Activated CD4-positive, alpha-beta T cell treated with anti-CD3 and anti-CD28 coated beads, Interleukin-2, amount 50 U/mL, for 4 hours (primary cell): ENCODE measurements at places on chromosomes 6 and 20.

- no peak for DNase-seq
These were observed 174.1 kb downstream of the PKHD1 start for GRCh38 chr6:51913265-51913664.

GRCh38 chr6:137237413-137238170, 18.4 kb upstream of the IFNGR1 start:
- DNase-seq: no peak

DNA sequence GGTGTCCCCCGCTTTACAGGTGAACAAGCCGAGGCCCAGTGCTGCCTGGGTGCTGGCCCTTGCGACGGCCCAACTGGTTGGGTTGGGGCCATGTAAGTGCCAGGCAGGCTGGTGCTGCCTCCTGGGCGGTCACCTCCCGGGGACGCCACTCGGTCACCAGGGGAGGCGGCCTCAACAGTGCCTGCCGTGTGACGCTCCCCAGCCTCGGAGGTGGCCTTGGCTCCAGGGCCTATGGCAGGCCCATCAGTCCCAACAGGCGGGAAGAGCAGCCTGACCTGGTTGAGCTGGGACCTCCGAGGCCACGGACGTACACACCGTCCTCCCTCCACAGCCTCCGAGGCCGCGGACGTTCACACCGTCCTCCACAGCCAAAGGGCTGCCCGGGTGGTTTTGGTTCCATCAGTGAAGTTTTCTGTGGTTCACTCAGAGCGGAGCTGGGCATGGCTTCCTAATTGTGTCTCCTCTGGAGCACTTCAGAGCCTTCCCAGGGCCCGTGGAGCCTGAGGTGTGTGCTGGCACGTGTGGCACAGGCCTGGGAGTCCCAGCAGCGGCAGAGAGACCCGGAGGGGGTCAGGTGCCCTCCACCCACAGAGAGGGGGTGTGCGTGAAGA, 19.3 kb upstream of the SLCO4A1 start:
- DNase-seq: no peak

DNA sequence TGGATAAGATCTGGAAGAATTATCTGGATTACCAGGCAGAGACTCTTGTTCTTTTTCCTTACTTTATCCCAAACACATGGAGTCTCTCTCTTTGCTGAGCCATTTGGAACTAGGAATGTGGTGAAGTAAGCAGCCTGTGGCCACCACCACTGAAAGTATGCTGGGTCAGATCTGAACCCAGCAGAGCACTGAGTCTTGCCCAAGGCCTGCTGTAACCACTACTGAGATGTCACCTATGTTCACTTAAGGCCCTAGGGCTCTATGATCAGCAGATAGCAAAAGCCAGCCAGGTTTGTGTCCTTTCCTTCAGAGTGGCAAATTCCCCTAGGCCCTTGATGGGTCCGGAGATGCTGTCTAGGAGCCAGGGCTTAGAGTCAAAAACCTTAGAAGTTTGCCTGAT, 103.3 kb upstream of the PLN start:
- no peak for DNase-seq

DNA sequence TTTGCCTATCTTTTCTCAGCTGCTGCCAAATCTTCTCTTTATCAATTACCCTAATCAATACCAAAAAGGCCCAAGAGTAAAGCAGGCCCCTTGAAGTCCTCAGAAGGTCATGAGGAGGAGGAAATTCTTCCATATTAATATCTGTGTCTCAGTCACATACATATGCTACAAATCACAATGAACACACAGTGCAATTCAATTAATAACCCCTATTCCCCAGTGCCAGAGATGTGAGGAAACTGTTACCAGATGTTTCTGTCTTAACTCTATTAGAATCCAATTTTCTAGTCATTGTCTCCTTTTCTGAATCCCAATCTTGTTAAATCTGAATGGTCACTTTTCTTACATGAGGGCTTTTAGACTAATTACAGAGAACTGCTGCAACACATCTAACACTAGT, 45.9 kb upstream of the SLC2A12 start:
- no peak for DNase-seq

DNA sequence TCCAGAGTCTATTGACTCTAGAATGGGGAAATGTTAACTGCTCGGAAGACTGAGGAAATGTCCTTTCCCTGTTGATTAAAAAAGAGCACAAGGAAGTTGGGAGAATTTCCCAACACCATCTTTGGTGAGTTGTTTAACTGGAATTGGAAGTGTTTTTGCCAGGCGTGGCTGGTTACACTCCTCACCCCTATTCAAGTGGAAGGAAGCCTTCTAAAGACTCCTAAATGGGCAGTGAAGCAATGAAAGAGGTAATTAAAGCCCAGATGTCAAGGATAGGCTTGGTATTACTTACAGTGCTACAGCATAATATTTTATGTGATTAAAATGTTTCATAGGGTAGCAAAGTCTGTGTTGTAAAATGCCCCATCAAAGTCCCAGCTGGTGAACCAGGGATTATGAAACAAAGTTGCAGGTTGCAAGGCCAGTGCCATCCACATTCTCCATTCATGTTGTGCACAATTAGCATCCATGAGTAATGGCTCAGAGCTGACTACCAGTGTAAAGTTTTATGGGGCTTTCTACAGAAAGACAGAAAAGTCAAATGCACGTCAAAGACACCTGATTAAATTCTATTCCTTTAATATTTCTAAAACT, 52.6 kb downstream of the BTBD3 start:
- DNase-seq: no peak

GRCh38 chr20:56582542-56582941, 46.6 kb upstream of the TFAP2C start:
- DNase-seq: no peak

DNA sequence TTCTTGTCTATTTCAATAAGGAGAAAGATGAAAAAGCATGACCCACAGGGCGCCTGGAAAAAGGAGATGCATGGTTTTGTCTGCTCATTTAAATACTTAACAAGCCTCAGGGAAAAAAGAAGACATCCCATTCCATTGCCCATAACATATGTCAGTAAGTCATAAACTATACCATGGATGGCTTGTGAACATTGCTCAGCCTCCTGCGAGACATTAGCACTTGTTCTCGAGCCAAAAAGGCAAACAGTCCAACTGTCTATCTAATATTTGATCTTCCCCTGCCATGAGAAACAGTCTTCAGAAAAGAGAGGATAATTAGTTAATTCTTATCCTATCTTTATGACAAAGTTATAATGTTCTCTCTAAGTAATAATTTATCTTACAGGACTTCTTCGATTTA, 527.4 kb downstream of the HACE1 start:
- DNase-seq: no peak

DNA sequence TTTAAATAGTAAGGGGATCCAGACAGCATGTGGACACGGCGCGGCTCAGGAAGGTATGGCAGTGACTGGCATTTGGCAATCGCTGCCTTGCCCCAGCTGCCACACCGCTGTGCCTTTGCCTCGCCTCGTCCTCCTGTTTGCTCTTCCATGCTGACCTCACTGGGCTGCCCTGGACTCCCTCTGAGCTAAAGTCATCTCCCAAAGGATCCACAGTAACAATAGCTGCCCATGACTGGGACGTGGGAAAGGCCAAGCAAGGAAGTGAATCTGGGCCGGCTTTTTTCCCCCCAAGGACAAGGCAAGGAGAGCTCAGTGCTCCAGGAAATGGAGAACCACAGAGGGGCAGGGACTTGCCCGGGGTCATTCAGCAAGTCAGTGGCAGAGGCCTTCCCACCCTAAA, 48.1 kb downstream of the JPH2 start:
- DNase-seq: no peak

- no peak for DNase-seq
These were observed 198.9 kb downstream of the TSHZ2 start for GRCh38 chr20:53171065-53171464.

DNA sequence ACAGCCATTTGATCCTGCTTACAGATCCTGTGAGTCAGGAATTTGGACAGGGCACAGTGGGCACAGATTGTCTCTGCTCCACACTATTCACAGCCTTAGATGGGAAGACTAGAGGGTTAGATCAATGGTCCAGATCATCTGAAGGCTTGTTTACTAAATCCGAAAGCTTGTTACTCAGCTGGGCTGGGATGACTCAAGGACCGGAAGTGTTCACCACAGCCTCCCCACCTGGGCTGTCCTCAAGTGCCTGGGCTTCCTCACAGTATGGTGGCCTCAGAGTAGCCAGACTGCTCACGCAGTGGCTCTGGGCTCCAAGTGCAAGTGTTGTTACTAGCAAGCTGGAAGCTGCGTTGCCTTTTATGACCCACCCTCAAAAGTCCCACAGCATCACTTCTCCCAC, 75.4 kb upstream of the INSM1 start:
- DNase-seq: no peak

DNA sequence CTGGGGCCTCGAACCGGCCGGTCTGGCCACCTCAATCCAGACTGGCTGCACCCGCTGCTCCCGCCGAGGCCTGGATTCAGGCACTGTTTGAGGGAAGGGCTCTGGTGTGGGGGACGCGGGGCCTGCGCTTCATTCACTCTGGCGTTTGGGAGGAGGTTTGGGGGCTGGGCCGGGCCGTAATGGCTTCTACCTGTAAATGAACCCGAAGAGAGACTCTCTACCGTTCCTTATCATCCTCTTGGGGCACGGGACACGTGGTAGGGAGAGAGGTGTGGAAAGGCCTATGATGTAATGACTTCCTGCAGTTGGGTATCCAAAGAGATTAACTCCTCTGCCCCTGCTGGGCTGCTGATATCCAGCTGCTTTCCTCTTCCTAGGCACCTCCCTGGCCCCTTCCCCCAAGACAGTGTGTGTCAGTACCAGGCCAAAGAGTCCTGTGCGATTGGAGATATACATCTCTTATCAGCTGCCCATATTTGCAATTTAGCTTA, 1.8 kb downstream of the FOXO3 start:
- DNase-seq: no peak

DNA sequence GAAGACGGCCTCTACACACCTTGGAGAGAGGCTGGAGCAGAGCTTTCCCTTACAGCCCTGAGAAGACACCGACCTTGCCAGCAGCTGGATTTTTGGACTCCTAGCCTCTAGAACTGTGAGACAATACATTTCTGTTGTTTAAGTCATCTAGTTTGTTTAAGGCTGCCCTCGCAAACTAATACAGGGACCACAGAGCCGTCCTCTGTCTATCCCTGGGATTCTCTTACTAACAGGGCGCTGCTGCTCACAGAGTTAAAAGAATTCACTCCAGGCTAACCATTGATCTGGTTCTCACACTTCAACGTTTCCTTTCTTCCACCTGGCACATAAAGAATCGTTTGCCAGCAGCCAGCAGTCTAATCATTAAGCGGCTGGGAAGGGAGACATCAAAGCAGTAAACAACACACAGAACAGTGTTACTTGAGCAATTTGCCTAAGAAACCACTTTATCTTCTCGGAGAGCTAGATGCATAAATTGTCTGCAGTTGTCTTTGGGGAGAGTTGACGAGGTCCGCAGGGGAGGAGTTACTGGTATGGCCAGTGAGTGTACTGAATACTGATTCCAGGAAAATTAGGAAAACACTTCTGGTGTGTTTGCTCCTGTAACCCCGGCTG, 103.5 kb upstream of the AKAP12 start:
- no peak for DNase-seq

DNA sequence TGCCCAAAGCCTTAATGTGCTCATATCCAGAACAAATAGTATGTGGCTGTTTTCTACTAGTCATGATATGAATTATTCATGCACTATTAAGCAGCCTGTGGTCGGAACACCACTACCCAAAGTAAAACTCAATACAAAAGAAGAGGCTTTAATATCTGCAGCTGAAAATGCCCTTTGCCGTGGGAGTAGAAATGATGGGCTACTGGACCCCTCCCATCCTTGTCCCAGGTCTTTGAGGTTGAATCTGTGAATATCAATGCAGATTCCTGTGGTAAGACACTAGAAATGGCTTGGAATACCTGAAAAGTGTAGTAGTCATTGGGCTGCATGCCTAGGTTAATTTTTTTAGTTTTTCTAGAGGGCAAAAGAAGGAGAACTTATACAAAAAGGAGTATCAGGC, 303.7 kb downstream of the TBC1D7 start:
- no peak for DNase-seq

- no peak for DNase-seq
These were observed 222.7 kb upstream of the OPRM1 start for GRCh38 chr6:153816366-153816765.

- no peak for DNase-seq
These were observed 14.6 kb upstream of the LTV1 start for GRCh38 chr6:143828572-143828971.

GRCh38 chr6:167058261-167058660, 59.1 kb downstream of the CEP43 start:
- DNase-seq: no peak

GRCh38 chr6:24831771-24832716, 33.3 kb upstream of the ARMH2 start:
- DNase-seq: no peak

DNA sequence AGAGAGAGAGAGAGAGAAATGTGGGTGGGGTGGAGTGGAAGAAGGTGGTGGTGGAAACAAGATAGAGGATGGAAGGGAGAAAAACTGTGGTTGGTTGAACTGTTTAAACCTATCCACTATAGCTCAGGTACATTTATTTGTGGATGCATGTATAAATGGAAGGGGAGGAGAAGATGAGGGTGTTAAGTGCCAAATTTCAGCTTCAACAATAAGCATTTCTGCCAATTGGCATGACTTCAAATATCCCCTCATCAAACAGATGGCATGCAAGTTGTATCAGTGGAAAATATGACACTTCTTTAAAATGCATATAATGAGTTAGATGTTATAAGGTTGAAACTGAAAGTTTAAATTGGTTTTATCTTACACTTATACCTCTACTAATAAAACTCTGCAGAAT, 216.1 kb downstream of the LMBRD1 start:
- DNase-seq: no peak

DNA sequence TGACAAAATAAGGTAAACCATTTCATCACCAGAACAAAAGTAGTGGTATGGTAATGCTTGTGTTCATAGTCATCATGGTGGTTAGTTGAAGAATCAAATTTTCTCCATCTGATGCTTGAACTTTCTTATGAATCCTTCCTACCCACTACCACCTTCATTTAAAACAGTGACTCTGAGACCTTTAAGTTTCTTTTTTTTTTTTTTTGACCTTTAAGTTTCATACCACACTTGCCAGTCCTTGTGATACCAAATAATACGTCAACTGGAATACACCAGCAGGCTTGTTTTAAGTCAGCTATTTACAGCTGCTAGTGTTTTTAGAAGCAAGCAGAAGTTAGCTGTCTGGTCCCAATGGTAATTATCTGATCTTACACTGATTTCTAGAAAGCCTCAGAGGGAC, 413.4 kb upstream of the SOX4 start:
- DNase-seq: no peak

GRCh38 chr6:111870742-111871064, 2.5 kb downstream of the FYN start:
- DNase-seq: no peak

GRCh38 chr20:38880952-38881735, 45.1 kb upstream of the FAM83D start:
- no peak for DNase-seq

GRCh38 chr6:139409026-139409425, 34.6 kb upstream of the CITED2 start:
- DNase-seq: no peak

GRCh38 chr6:99816795-99817194, 177.2 kb downstream of the MCHR2 start:
- no peak for DNase-seq
